ENCODE measurements at places on chromosomes 2 and 18. TPM values are rescaled to one million over a fixed set of nuclear protein-coding genes. Genes with fewer than 3 reads are reported as not detected.

The CCDC150 gene
- total RNA-seq, result 0.95 TPM

The NAT8 gene
- total RNA-seq, result not detected

The PROKR1 gene
- total RNA-seq, result not detected

DNA sequence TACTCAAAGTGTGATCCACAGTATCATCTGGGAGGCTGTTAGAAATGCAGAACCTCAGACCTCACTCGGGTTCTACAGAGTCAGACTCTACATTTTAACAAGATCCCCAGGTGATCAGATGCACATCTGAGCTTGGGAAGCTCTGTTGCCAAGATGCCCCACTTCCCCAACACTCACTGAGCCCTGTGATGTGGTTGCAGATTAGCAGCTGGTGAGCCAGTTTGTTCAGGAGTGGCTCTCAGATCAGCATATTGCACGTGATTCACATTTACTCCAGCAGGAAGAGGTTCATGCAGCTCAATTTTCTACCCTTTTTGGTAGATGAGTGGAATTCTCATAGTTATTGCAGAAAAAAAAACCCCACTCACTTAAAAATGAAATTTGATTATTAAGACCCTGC is 96.4 kb downstream of the VIT start:
- DNase-seq, result no peak
- no peaks in the 10 kb centered on the region for H3K4me1 ChIP-seq
- no peaks in the 10 kb centered on the region for H3K27me3 ChIP-seq

- DNase-seq, result no peak
- H3K27ac ChIP-seq, result no peak overlapping the region
- H3K4me1 ChIP-seq, result no peaks in the 10 kb centered on the region
Observed at GRCh38 chr2:104863146-104863467, 9.2 kb downstream of the POU3F3 start.

GRCh38 chr18:40532046-40532445 is 1423.0 kb upstream of the PIK3C3 start:
- DNase-seq, result no peak
- H3K4me3 ChIP-seq, result no peak overlapping the region
- H3K4me1 ChIP-seq, result no peaks in the 10 kb centered on the region

DNA sequence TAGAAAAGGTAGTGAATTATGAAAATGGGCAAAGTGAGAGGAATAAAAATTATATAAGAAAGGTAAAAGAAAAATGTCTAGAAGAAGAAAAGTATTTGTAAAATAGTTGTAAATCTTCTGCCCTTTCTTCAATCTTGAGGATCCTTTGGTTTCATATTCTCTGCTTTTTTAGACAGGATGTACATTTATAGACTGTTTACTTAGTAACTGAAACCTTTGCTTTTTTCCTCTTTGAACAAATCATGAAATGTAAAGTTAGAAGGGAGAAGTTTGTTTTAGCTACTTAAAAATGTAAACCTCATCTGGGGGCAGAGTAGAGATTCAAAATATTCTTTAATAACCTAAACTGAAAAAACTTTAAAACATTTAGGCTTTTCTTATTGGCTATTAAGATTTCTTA is 150.4 kb upstream of the ITGA4 start:
- no peaks in the 10 kb centered on the region for H3K4me1 ChIP-seq
- no peak overlapping the region for H3K4me3 ChIP-seq
- DNase-seq, result no peak
- no peaks in the 10 kb centered on the region for H3K36me3 ChIP-seq
- no peaks in the 10 kb centered on the region for H3K27me3 ChIP-seq

DNA sequence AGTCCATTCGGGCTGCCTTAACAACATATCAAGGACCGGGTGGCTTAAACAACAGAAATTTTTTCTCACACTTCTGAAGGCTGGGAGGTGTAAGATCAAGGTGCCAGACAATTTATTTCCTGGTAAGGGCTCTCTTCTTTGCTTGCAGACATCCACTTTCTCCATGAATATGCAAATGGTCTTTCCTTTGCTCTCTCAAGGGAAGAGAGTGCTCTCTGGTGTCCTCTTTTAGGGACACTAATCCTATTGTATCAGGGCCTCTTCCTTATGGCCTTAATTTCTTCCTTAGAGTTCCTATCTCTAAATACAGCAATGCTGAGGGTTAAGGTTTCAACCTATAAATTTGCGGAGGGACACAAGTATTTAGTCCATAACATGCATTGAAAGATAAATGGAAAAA is 770.8 kb downstream of the DSC3 start:
- no peak overlapping the region for H3K4me3 ChIP-seq
- H3K36me3 ChIP-seq, result no peaks in the 10 kb centered on the region
- no peak overlapping the region for H3K27ac ChIP-seq
- no peaks in the 10 kb centered on the region for H3K27me3 ChIP-seq
- no peaks in the 10 kb centered on the region for H3K4me1 ChIP-seq

- no peaks in the 10 kb centered on the region for H3K27me3 ChIP-seq
- no peaks in the 10 kb centered on the region for H3K36me3 ChIP-seq
- H3K4me1 ChIP-seq, result no peaks in the 10 kb centered on the region
- H3K4me3 ChIP-seq, result no peak overlapping the region
- no peak for DNase-seq
Observed at GRCh38 chr2:23591111-23591510, 206.1 kb downstream of the KLHL29 start.
